Stimulated activated CD8-positive, alpha-beta memory T cell treated with anti-CD3 and anti-CD28 coated beads, Interleukin-15, amount 100 ng/mL, for 24 hours (primary cell): ENCODE measurements at places on chromosomes 5 and 9.

DNA sequence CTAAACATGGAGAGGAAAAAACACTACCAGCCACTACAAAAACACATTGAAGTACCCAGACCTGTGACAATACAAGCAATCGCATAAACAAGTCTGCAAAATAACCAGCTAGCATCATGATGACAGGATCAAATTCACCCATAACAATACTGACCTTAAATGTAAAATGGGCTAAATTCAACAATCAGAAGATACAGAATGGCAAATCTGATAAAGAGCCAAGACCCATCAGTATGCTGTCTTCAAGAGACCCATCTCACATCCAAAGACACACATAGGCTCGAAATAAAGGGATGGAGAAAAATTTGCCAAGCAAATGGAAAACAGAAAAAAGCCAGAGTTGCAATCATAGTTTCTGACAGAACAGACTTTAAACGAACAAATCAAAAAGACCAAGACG, 294.4 kb downstream of the MEF2C start:
- DNase-seq = no peak

GRCh38 chr5:64518793-64519192, 13.0 kb downstream of the RGS7BP start:
- DNase-seq = no peak

- no peak for DNase-seq
These were observed 145.5 kb upstream of the POU5F2 start for GRCh38 chr5:93886917-93887361.

GRCh38 chr9:33025572-33026342, 684 bp downstream of the DNAJA1 start:
- DNase-seq = peak; percentile 56

DNA sequence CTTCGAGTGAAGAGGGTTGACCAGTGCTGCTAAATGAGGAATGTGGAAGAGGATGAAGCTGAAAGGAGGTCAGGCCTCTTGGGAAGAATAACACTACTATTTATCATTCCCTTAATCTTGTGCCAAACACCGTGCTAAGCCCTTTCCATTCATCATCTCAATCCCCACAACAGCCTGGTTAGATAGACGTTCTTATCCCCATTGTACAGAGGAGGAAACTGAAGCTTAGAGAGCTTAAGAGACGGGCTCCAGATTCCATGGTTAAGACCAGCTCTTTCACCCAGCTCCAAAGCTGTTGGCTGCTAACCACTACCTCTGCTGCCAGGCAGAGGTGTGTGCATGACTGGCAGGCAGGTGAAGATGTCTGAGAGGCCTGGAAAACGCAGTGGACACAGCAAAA, 868 bp upstream of the EPB41L4B start:
- no peak for DNase-seq
